Substantia nigra (tissue), 51 donors: ENCODE measurements at places on chromosomes 11 and 22.

DNA sequence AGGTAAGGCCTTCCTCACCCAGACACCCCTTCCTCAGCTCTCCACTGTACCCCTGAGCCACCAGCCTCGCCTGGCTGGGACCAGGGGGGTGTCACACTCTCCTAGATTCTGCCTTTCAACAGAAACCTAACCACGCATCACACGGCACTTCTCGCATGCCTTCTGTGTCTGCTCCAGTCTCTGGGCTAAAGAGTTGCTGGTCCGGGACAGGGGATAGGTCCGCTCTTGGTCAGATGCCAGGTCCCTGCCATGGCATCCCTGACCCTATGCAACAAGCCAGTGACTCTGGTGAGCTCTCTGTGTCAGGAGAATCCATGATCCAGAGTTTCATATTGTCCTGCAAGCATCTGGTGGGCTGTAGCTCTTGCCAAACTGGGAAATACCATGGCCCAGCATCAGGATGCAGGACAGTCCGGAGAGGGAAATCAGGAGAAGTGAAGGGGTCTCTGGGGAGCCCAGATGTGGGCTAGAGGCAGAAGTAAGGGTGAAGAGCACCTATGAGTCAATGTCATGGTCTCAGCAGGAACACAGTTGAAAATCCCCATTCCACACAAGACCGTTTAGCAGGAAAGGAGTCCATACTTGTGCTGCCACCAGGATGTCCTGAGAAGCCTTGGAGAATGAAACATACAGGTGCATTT, 14.1 kb downstream of the IGLL5 start:
- no peak for DNase-seq

DNA sequence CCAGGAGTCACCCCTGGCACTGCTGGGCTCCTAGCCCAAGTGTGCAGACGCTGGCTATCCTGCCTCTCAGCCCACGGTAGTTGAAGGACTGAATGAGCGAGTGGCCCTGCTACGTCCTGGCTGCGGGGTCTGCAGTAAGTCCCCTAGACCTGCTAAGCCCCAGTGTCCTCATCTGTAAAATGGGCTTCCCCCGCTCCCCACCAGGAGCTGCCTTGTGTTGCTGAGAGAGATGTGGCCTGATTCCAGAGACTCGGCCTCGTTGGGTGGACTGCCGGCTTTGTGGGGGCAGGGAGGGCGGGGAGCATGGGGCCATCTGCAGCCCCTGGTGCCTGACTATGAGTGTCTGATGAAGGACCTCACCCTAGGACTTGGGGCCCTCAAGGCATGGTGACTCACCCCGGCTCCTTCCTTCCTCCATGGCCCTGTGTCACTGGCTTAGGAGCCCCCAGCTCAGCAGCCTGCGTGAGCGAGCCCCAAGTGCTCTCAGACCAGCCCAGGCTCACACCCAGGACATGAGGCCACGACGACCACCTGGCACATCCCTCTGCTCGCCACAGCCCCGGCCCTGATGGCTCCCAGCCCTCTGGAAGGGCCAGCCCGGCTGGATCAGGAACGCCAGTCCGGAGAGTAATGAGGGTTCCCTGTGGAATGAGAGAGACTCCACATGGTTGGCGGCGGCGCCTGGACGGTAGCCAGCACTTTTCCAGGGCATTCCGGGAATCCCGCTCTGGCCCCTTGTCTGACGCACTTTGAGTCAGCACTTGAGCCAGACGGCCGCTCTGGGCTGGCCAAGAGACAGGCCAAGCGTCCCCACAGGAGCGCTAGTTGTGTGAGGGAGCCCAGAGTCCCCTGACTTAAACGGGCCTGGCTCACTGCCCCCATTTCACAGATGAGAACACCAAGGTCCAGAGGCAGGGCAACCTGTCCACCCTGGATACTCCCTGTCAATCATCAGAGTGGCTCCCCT, 50.5 kb upstream of the SHISAL1 start:
- no peak for DNase-seq

DNA sequence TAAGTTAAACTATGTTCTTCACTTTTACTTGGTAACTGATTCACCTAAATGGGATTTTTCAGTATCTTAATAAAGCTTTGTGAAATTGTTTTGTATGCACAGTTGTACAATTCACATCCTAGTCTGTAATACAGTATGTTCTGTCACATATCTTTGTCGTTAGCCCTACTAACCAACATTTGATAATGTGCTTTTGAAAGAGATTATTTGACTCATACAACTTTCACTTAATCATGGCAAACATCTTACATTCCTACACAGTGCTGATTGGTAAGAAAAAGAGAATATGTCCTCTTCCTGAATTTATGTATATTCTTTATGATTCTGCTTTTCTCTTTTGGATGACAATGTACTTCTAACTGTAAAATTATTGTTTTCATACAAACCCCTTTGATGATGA, 234.5 kb downstream of the METTL15 start:
- DNase-seq: no peak

DNA sequence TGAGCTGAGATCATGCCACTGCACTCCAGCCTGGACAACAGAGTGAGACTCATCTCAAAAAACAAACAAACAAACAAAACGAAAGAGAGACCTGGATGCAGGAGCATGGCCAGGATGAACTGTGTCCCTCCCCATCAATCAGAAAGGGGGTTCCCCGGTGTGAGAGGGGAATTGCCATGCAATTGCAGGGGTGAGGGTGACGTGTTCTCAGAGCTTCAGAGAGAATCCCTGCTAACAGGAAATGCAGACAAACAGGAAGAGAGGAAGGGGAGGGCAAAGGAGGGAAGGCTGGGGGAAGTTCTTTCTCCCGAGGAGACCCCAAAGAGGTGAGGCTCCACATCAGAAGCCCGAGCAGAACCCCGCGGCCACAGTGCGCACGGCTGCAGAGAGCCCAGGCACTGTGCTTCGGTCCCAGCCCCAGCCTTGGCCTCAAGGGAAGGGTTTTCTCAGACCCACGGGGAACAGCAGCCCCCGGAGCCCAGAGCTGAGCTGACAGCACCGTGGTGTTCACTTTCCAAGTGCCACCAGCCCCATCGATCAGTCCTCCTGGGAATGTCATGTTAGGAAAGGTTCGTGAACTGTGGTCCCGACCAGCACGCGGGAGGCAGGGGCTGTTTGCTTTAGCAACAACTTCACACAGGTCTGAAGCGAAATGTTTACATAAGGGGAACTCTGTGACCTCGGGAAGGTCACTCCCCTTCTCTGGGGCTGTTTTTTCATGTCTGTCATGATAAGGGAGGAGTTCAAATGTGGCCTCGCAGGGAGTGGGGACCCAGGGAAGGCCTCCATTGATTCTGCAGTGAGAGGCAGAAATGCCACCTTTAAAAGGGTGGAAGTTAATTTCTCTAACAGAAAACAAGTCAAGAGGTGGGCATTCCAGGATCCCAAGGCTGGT, 108.0 kb upstream of the ANO1 start:
- no peak for DNase-seq

GRCh38 chr11:77418155-77418970, 55.5 kb downstream of the PAK1 start:
- no peak for DNase-seq

DNA sequence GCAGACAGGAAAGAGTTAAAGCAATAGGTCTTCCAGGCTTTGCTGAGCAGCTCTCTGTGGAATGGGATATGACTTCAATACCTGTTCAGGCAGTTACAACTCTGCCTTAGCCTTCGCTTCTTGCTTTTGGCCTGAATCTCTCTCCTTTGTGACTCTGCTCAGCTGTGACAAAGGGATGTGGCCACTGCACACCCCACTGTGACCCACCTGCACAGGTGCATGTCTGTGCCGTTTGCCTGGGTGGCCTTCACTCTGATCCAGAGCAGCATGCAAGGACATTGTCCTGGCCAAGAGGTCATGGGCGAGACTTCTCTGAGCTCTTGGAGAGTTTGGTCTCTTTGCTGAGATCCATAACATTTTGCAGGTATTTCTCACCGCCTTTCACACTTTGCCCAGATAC, 891.3 kb downstream of the BRD1 start:
- DNase-seq: no peak

DNA sequence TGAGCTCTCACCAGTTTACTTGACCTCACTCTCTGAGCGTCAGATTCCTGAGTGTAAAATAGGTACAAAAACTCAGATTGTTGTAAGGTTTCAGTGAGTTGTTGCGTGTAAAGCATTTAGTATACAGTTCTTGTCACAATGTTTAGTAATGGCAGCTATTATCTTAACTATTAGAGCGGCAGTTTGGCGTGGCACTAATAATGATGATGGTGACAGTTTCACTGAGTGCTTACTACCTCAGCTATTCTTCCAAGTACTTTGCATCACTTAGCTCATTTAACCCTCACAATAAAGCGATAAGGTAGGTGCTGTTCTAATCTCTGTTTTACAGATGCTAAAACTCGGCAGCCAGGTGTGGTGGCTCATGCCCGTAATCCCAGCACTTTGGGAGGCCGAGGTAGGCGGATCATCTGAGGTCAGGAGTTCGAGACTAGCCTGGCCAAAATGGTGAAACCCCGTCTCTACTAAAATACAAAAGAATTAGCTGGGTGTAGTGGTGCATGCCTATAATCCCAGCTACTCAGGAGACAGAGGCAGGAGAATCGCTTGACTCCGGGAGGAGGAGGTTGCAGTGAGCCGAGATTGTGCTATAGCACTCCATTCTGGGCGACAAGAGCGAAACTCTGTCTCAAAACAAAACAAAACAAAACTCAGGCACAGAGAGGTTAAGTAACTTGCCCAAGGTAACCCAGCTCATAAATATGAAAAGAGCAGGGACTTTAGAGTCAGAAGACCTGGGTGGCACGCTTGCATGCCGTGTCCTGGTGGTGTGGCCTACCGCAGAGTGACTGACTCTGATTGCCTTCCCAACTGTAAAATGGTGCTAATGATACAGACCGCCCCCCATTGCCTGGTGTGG, 76.2 kb downstream of the PTPRJ start:
- DNase-seq: no peak

GRCh38 chr22:49476176-49476575, 351.5 kb downstream of the BRD1 start:
- DNase-seq: no peak

DNA sequence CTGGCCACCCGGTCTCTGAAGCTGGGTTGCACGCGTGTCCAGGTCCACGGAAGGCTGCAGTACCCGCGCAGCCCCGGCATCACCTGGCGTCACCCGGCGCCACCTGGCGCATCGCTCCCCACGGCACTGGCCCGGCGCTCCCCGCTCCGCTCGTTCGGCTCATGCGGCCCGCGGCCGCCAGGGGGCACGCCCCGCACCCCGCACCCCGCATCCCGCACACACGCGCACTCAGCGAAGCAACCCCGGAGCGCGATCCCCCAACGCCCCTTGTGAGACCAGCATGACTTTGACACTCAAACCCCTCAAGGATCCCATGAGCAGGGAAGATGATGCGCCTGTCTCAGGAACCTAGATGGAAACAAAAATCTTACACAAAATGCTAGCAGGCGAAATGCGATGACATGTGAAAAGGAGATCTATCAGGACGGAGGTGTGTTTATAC, 11.9 kb downstream of the B3GNT6 start:
- no peak for DNase-seq

- DNase-seq: no peak
These were observed 14.5 kb upstream of the AMOTL1 start for GRCh38 chr11:94753630-94754029.

- no peak for DNase-seq
These were observed 62.5 kb upstream of the SUSD2 start for GRCh38 chr22:24118689-24119384.
